ENCODE measurements at places on chromosomes 1 and 21.

- DNase-seq: no peak
Measured at GRCh38 chr1:13702425-13703127, 2.6 kb downstream of the PRDM2 start.

- DNase-seq: peak; percentile 8
Measured at GRCh38 chr1:237953238-237953637, 62.5 kb upstream of the ZP4 start.

DNA sequence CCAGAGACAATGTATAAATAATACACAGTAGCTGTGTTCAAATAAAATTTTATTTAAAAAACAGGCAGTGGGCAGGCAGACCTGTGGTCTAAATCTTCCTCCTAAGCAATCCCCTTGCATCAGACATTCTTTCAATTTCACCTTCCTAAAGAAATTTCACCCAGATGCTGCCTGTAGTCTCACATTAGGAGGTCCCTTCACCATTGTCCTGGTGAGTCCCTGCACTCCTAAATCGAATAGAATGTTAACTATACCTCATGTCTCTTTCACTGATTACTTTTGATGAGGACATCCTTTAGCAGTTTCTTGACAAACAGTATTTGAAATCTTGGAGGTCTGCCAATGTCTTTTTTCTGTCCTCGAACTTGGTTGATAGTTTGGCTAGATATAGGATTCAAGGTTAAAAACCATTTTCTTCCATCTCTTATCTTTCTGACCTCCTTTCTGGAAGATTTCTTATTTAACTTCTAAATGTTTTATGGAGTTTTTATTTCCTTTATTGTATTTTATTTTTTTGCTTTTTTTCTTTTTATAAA lies 77.5 kb downstream of the LPGAT1 start:
- no peak for DNase-seq

GRCh38 chr1:154883919-154884868 lies 14.1 kb upstream of the KCNN3 start:
- DNase-seq: no peak

DNA sequence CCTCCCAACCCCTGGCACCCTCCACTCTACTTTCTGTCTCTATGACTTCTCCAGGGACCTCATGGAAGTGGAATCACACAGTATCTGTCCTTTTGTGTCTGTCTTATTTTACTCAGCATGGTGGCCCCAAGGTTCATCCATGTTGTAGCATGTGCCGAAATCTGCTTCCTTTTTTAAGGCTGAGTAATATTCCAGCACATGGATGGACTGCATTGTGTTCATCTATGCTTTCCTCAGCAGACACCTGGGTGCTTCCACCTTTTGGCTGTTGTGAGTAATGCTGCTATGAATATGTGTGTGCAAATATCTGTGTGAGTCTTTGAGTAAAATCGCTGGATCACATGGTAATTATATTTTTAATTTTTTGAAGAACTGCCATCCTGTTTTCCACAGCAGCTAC lies 1.6 kb upstream of the PFKL start:
- DNase-seq: no peak

DNA sequence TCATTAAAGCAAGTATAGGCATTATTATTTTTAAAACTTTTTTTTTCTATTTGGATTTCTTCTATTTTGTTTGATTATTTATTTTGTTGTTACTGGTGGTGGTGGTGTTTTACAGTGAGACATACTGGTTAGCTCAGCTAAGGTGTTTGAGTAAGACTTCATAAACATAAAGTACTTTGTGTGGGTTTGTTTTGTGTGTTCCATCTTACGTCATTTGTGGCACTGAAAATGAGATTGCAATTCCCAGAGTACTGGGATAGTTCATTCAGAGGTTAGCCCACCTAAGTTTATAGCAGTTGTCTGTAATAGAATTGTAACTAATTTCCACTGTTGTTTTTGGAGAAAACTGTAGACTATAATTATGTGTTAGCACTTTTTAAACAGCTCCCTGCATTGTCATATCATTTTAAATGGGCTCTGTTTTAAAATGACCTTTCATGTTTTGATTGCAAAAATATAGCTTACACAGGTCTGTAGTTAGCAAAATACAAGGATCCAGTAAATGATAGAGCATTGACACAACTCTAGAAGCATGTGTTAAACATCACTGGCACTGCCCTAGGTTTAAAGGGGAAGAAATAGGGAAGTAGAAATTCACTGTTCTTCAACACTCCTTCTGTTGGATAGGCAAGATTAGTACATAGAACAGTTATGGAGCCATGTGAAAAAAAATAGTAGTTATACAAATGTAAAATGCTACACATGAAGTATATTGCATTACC lies 171.7 kb downstream of the NFIA start:
- no peak for DNase-seq

GRCh38 chr1:70277875-70278274 lies 56.7 kb downstream of the SRSF11 start:
- no peak for DNase-seq

GRCh38 chr1:34270181-34270580 lies 93.5 kb downstream of the C1orf94 start:
- DNase-seq: no peak

- no peak for DNase-seq
Measured at GRCh38 chr1:71039661-71040262, 7.9 kb downstream of the PTGER3 start.

GRCh38 chr1:55259911-55260609 lies 44.9 kb upstream of the USP24 start:
- no peak for DNase-seq

Data from HTR-8/SVneo (cell line).